ENCODE measurements at places on chromosomes 1 and 21.

- no peak for DNase-seq
- no peak overlapping the region for H3K4me3 ChIP-seq
- no peaks in the 10 kb centered on the region for H3K27me3 ChIP-seq
- no peak overlapping the region for H3K27ac ChIP-seq
- H3K4me1 ChIP-seq = peaks cover 18% of the 10 kb centered on the region
- H3K36me3 ChIP-seq = no peaks in the 10 kb centered on the region
Measured at GRCh38 chr1:86775395-86775794, 71.0 kb downstream of the SH3GLB1 start.

GRCh38 chr1:33074193-33074945 is 6.6 kb upstream of the AZIN2 start:
- no peaks in the 10 kb centered on the region for H3K4me1 ChIP-seq
- DNase-seq = no peak
- peaks cover 3% of the 10 kb centered on the region for H3K27me3 ChIP-seq
- no peak overlapping the region for H3K4me3 ChIP-seq
- H3K36me3 ChIP-seq = no peaks in the 10 kb centered on the region
- no peak overlapping the region for H3K27ac ChIP-seq

DNA sequence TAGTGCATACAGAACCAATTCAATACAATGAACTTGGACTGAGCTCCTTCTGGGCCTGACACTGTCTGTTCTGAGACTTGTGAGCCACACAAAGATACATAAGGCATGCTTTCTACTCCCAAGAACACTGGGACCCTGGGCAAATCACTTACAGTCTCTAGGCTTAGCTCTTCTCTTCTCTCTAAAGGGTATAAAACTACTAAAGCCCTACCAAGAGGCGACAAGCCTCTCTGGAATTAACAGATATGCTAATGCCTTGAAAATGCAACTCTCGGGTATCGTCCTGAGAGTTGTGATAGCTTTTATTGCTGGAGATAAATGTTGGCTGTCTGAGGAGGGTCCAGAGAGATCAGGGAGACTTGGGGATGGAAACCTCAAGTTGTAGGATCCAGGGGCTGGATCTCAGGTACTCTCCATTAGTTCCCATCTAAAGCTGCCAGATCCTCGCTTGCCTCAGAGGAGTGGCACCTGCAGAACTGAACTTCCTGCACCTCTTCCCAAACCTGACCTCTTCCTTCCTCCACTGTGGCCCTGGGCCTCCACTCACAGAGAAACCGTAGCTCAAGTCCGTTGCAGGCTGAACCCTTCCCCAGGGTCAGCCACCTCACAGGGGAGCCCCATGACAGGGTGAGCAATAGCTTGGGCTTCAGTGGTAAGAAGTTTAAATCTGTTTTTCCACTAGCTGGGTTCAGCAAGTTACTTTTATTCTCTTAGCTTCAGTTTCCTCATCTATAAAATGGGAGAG is 11.5 kb upstream of the CFAP45 start:
- H3K36me3 ChIP-seq = peaks cover 5% of the 10 kb centered on the region
- no peak overlapping the region for H3K4me3 ChIP-seq
- H3K27me3 ChIP-seq = no peaks in the 10 kb centered on the region
- H3K27ac ChIP-seq = peak overlapping the region; percentile 89

- H3K36me3 ChIP-seq = no peaks in the 10 kb centered on the region
- no peak for DNase-seq
- no peak overlapping the region for H3K4me3 ChIP-seq
Measured at GRCh38 chr1:229696385-229696784, 70.3 kb downstream of the URB2 start.

DNA sequence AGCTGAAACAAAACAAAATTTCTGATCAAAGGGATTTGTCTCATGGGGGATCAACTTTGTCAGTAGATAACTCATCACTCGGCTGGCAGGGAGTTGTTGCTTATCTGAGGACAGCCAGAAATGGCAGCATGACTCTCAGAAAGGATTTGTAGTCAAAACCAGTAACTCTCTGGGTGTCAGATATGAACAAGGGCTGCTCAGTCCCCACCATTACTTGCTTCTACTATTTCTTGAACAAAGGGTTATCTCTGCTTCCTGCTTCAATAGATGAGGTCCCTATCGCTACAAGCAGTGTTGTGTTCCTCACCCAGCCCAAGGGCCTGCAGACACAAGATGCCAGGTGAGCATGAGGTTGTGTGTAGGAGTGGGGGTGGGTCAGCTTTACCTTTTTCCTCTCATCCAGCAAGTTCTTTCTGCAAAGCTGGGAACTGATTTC is 116.2 kb downstream of the PTBP2 start:
- H3K27me3 ChIP-seq = no peaks in the 10 kb centered on the region
- peaks cover 2% of the 10 kb centered on the region for H3K36me3 ChIP-seq
- H3K4me3 ChIP-seq = no peak overlapping the region
- no peaks in the 10 kb centered on the region for H3K4me1 ChIP-seq

- DNase-seq = no peak
- H3K4me3 ChIP-seq = no peak overlapping the region
- peaks cover 48% of the 10 kb centered on the region for H3K36me3 ChIP-seq
- peak overlapping the region; percentile 58 for H3K27ac ChIP-seq
- peaks cover 67% of the 10 kb centered on the region for H3K4me1 ChIP-seq
- no peaks in the 10 kb centered on the region for H3K27me3 ChIP-seq
Measured at GRCh38 chr1:150619576-150620509, 9.6 kb downstream of the ENSA start.

GRCh38 chr1:74505928-74506710 is 6.3 kb downstream of the LRRC53 start:
- H3K4me1 ChIP-seq = no peaks in the 10 kb centered on the region
- no peaks in the 10 kb centered on the region for H3K36me3 ChIP-seq
- H3K27me3 ChIP-seq = no peaks in the 10 kb centered on the region
- H3K27ac ChIP-seq = no peak overlapping the region
- no peak overlapping the region for H3K4me3 ChIP-seq

All from activated naive CD8-positive, alpha-beta T cell treated with anti-CD3 and anti-CD28 coated beads for 36 hours (primary cell).